ENCODE measurements at places on chromosomes 16 and 17. TPM values are rescaled to one million over a fixed set of nuclear protein-coding genes. Genes with fewer than 3 reads are reported as not detected.

FZD2 gene
- 16.4 TPM for total RNA-seq

DNA sequence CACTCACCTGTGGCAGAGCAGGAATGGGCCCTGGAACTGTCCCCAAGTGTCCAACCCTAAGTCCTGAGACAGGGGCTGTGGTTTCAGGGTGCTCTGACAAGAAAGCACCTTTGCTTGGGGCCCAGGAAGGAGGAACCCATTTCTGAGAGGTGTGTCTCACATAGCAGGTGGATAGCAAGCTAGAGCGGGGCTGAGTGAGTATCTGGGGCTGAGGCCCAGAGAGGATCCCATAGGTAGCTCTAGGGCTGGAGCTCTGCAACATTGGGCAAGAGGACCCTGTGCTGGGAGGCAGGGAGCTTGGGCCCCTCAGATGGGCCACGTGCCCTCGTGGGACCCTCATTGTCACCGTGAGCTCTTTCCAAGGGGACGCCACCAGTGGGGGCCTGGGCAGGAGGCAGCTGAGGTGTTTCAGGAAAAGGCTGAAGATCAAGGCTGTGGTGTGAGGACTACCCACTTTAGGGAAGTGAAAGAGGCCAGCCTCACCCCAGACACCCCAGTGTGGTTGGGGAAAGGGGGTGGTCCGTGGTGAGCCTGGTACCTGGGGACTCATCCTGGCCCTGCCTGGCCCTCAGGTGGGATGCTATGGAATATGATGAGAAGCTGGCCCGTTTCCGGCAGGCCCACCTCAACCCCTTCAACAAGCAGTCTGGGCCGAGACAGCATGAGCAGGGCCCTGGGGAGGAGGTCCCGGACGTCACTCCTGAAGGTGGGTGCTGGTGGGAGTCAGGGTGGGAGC lies 5.3 kb downstream of the DEF8 start:
- no peak for DNase-seq

- peak; percentile 29 for DNase-seq
Measured at GRCh38 chr17:72306037-72306436, 185.2 kb downstream of the SOX9 start.

- no peak for DNase-seq
Measured at GRCh38 chr17:67015001-67015400, 29.4 kb upstream of the CACNG1 start.

DNA sequence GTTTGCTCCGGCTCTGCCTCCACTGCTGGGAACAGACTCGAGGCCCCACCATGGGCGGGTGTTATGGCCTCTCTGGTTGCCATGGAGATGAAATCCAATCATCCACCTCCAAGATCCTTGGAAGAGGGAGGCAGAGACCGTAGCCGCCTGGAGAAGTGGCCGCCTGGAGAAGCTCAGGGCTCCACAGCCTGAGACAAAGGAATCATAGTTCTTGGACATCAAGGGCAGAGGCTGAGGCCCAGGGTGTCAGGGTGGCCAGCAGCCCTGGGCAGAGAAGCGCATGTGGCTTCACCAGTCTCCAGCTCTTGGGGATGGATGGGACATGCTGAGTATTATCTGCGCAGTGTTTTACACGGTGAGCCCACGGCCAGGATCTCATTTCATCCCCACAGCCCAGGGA lies 36.2 kb downstream of the ABR start:
- peak; percentile 47 for DNase-seq

- DNase-seq: no peak
Measured at GRCh38 chr17:49809056-49809455, 20.6 kb downstream of the KAT7 start.
